ENCODE measurements at places on chromosomes 6 and 20.
A peak's percentile ranks its signal among the peaks of the same experiment; 100 is the strongest.

GRCh38 chr6:131017962-131018361 lies 45.1 kb downstream of the EPB41L2 start:
- no peak for DNase-seq

- DNase-seq, result no peak
Observed at GRCh38 chr6:169241688-169242350, 11.8 kb downstream of the THBS2 start.

DNA sequence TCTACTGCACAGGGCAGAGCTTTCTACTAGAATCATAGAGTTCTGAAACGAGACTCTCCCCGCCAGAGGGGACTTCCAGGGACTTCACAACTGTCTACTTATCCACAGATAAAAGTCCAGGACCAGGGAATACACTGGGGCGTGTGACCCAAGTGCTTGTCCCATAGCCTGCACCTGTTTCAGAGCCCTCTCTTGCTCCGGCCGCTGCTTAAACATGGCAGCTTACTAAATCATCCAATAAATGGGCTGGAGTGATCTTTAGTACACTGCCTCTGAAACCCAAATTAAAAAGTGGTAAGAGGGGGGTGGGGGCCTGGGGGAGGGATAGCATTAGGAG lies 8.9 kb upstream of the RAB44 start:
- no peak for DNase-seq

DNA sequence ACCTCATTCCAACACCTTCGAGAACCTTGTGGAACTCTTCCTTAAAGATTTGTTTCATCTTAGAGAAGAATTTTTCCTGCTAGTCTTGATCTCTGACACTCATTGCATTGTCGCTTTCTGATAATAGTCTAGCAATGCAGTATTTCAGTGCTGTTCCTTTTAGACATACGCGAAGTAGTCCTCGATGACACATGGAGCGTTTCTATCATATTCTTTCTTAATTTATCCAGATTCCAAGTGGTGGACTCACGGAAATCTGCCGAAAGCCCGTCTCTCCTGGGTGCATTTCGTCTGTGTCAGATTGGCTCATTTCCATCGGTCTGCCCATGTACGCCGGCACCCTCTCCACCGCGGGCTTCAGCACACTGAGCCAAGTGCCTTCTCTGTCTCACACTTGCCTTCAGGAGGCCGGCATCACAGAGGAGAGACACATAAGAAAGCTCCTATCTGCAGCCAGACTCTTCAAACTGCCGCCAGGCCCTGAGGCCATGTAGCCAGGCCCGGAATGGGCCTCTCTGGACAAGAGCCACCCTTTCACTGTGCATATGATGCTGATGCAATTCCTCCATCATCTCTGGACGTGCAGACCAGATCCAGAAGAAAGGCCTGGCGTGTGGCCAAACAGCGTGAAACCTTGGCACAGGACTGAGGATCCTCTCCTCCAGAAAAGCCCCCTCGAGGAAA lies 198.6 kb upstream of the UST start:
- no peak for DNase-seq

GRCh38 chr6:135066806-135067205 lies 12.2 kb upstream of the HBS1L start:
- peak; percentile 3 for DNase-seq

DNA sequence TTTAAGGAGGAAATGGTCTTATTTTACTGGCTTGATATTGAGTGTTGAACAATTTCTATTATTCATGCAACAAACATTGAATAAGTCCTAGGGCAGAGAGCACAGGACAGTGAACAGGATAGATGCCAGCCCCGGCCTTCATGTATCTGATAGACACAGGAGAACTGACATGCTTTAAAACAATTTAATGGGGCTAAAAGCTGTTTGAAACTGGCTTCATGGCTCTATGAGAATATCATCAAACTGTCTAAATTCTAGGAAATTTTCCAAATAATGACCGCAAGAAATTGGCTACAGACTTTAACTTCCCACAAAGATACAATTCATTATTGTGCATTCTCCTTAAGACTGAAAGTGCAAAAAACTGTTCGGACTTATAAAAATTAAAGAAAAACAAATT lies 69.0 kb downstream of the ID4 start:
- no peak for DNase-seq

- no peak for DNase-seq
Observed at GRCh38 chr6:54910431-54910884, 63.9 kb downstream of the FAM83B start.

DNA sequence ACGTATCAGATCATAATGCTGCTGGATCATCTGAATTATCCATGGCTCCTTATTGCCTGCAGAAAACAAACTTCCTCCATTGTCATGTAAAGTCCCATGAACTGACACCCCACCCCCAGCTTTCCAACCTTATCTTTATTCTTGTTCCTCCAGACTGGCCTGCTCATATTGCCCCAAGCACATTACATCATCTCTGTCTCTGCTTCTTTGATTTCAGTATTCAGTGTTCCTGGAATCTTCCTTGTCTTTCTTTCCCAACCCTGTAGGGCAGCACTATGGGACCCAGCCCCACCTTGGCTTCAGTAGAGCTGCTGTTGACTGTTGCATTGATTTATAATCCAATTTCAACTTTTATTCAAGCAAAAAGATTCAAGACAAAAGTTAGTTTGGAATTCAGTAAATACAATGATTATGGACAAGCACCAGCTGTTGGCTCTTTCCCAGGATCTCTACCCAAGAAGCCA lies 187.5 kb upstream of the ECI2 start:
- peak; percentile 50 for DNase-seq

DNA sequence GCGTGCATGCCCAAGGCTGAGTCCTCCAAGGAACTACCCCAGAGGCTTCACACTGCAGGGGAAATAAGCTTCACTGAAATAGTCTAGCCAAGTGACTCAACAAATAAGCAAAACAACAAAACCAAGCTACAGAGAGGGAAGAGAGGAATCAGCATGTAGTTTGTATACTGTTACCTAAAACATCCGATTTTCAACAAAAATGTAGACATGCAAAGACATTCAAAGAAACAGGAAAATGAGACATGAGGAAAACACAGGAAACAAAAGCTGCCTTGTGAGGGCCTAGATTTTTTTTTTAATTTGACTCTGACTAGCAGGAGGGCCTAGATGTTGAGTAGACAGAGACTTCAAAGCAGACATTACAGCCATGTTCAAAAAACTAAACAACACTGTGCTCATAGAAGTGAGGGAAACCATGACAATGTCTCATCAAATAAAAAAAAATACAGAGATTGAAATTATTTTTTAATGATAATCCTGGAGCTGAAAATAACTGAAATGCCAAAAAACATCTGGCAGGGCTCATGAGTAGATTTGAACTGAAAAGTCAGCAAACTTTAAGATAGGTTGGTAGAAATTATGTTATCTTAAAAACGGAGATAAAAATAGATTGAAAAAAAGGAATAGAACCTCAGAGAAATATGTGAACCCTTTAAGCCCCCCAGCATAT lies 16.4 kb upstream of the KIF25 start:
- DNase-seq, result no peak

GRCh38 chr6:52307900-52308372 lies 23.4 kb upstream of the MCM3 start:
- no peak for DNase-seq

- peak; percentile 20 for DNase-seq
Observed at GRCh38 chr20:17421493-17421892, 109.7 kb downstream of the BFSP1 start.

DNA sequence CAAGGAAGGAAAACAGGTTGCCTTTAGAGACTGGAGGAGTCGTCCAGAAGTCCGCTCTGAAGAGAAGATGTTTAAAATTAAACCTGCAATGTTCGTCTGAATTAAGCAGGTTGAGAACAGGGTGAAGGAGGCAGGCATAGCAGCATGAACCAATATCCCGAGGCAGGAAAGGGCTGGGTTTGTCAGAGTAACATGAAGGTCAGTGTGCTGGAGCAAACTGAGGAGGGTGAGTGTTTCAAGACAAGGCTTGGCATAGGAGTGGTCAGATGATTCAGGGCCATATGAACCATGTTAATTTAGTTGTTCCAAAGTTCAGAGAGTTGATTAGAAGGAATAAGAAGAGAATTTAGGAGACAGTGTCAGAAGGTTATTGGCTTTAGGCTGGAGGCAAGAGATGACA lies 93.3 kb downstream of the UTRN start:
- no peak for DNase-seq

- DNase-seq, result no peak
Observed at GRCh38 chr6:169723991-169724493, 258 bp downstream of the PHF10 start.

DNA sequence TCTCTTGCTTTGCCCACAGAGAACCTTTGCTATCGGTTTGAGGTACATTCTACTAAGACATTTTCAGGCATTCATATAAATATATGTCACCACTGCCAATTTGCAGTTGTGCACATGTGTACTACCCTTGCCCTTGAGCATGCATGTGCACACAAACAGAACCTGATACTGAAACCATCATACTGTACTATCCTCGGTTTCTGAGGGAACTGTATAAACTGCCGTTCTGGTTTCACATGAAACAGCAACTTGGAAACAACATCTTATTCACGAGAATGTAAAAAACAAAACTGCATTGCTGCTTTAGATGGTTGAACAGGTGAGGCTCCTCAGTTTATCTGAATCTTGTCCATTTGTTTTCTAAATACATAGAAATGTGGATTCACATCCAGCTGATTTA lies 151.2 kb upstream of the TMEM170B start:
- no peak for DNase-seq

DNA sequence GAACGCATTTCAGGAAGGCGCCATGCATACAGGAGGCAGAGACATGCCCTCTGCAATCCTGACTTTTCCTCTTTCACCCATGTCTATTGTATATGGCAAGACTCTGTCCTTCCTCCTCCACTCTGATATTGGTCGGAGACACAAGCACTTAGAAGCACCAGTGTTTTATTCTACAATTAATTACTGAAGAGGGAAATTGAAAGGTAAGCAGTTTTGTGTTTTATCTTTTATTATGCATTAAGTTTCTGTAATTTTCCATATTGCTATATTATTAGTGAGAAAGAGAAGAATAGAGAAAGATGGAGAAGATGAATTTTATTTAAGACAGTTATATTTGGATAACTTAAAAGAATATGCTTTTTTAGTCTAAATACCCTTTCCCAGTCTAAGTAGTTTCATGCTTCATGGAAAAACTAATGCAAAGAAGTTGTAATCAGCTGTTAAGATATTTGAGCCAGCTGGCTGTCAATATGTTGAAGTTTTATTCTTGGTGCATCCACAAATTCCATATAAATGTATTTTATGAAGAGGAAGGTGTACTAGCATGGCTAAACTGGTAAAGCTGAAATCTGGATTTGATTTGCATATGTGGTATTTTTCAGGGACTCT lies 13.6 kb downstream of the ARID1B start:
- no peak for DNase-seq

- DNase-seq, result peak; percentile 84
Observed at GRCh38 chr6:3697609-3698008, 53.9 kb downstream of the PXDC1 start.

- no peak for DNase-seq
Observed at GRCh38 chr20:50805349-50805684, 10.5 kb downstream of the BCAS4 start.

DNA sequence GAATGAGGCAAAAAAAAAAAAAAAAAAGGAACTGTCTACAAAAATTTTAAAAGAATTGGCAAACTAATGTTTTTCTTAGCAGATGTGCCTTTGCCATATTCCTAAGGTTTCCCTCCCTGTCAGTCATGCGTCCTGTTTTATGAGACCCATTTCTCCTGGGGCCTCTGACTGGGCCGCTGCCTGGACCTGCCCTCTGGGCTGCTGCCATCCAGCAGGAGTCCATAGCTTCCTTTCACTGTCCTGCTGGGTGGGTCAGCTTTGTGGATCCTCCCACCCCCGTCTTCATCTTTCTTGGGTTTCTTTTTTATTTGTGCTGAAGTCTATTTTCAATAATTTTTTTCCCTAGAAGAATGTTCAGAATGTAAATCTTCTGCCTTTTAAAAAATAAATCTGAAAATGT lies 110.8 kb upstream of the SCP2D1 start:
- DNase-seq, result peak; percentile 7

- no peak for DNase-seq
Observed at GRCh38 chr6:143838395-143838794, 4.7 kb upstream of the LTV1 start.

- no peak for DNase-seq
Observed at GRCh38 chr6:16181439-16182297, 52.8 kb downstream of the MYLIP start.

DNA sequence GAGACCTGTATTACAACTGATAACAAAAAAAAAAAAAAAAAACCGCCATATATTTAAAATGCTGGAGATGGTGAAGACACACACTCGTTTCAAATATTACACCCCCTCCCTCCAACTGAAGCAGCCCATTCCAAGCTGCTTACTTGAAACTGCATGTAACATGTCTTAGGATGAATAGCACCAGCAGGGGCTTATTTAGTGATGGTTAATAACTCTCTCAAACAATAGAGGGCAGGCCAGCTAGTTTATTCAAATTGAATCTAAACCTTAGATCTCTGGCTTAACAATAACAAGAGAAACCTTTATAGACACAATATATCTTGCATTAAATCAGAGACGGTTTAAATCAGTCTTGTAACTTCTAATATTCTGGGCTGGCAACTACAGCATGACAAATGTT lies 9.3 kb upstream of the JPH2 start:
- DNase-seq, result no peak

DNA sequence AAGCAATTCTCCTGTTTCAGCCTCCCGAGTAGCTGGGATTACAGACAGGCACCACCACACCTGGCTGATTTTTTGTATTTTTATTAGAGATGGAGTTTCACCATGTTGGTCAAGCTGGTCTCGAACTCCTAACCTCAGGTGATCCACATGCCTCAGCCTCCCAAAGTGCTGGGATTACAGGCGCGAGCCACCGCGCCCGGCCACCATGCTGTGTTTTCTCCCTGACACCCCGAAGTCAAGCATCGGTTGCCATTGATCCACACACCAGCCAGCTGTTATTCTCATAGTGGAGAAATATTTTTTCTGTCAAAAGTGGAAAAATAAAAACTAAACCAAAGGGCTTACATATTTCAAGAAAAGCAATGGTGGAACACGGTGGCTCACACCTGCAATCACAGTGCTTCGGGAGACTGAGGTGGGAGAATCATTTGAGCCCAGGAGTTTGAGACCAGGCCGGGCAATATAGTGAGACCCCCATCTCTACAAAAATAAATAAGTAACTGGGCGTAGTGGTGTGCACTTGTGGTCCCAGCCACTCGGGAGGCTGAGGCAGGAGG lies 157.4 kb downstream of the ZMYND8 start:
- DNase-seq, result no peak

DNA sequence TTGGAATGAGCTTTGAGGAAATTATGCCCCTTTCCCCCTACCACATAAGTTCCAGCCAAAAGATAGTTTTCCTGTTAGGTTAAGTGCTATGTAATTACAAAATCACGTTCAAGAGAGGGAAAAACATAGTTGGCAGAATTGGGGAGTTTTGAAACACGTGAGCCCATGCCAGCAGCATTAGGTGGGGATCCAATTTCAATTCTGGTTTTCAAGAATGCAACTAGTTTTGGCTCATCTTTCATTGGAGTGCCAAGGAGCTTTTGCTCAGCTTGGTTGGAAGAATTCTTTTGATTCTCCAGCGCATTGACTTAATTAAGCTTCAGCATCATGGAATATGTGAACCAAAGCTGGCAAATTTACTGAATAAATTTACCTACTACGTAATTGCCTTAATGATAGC lies 95.9 kb downstream of the SAMD5 start:
- DNase-seq, result no peak

GRCh38 chr6:156698239-156699016 lies 78.8 kb upstream of the ARID1B start:
- DNase-seq, result no peak

- DNase-seq, result peak; percentile 14
Observed at GRCh38 chr6:10141746-10142443, 273.0 kb downstream of the TFAP2A start.

GRCh38 chr6:157779705-157780604 lies 43.1 kb upstream of the SNX9 start:
- no peak for DNase-seq

All from brain microvascular endothelial cell (primary cell).